ENCODE measurements at places on chromosomes 7 and 10.

DNA sequence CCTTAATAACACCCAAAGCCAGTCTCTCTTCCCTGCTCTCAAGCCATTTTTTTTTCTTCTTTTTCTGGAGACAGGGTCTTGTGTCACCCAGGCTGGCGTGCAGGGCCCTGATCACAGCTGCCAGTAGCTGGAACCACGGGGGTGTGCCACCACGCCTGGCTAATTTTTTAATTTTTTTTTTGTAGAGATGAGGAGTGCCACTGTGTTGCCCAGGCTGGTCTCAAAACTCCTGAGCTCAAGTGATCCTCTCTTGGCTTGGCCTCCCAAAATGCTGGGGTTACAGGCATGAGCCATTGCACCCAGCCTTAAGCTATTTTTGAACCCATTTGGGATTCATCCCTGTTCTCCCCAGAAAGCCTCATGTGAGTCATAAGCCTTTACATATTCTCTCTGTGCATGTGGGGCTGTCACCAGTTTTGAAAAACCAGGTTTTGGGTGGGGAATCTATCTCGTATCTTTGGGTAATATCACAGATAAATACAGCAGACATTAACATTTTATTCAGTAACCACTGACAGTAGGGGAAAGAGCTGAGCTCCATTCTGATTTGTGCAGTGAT lies 15.5 kb downstream of the ZNF487 start:
- no peak for DNase-seq

GRCh38 chr7:140901941-140902302 lies 22.8 kb downstream of the BRAF start:
- no peak for DNase-seq

DNA sequence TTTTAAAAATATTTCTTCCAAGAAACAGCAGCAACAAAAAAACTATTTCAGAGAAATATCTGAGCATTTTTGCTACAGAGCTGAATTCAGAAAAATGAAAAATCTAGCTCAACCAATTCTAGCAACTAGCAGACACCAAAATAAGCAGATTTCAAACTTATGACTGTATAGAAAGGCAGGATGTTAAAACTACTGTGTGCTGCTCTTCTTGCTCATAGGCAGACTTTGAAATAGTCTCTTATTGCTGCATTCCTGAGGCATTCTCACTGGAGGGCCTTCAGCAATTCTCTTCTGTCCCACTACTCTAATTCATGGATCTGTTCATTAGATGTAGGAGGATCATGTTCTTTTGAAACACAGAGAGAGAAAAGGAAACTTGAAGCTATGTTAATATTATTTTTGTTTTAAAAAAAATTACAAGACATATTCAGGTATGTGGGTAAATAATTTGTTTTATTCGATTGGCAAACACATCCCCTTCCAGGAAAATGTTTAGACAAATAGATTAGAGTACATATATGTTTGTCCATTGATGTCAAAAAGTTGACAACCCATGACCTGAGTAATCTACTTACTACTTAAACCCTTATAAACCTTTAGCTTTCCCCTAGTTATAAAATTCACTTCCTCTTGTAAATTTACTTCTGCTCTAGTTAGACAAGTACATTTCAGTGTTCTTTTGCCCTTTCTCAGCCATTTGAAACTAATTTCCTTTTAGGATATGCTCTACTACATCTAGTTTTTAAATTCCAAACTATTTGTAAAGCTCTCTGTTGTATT lies 428.2 kb upstream of the POT1 start:
- no peak for DNase-seq

- DNase-seq: no peak
Observed at GRCh38 chr7:91633013-91633441, 247.5 kb downstream of the MTERF1 start.

GRCh38 chr10:5243521-5243987 lies 46.9 kb downstream of the AKR1C4 start:
- no peak for DNase-seq

- DNase-seq: no peak
Observed at GRCh38 chr7:40799493-40800403, 664.9 kb downstream of the SUGCT start.

- DNase-seq: no peak
Observed at GRCh38 chr10:130171196-130171595, 35.0 kb downstream of the GLRX3 start.

DNA sequence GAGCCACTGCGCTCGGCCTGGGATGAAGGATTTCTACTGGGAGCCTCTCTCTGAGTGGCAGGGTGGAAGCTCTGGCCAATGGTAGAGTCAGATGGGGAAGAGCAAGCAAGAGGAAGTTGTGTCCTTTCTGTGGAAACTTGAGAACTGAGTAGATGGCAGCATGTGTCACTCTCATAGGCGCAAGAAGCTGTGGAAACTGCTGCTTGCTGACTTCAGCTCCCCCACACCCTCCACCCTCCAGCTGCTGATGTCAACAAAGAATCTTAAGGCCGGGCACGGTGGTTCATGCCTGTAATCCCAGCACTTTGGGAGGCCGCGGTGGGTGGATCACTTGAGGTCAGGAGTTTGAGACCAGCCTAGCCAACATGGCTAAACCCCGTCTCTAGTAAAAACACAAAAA lies 39.8 kb upstream of the SRGN start:
- no peak for DNase-seq

DNA sequence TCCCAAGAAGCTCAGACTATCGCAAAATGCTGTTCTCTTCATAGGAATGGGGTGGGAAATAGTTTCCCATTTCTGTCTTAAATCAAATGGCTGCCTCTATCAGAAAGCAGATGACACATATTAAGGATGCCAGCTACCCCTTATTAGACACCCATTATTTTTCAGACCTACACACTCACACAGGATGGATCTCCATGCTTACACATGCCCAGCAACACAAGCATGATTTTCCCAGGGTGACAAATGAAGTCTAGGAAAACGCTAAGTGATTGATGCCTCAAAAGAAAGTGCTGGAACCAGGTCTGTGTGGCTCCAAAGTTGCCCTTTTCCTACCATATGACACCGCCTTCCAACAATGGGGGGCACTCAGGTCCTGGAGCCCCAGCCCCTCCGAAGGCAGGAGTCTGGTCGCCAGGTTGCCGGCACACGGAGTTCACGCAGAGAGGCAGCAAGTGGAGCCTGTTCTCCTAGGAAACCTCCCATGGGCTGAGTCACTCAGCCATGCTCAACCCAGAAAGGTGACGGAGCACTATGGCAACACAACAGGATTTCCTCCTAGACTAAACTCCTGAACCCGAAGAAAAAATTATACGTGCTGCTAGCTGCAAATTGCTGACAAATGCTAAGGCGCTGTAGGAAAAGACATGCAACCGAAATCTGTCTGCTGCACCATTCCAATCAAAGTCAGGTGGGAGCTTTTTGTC lies 19.8 kb downstream of the VOPP1 start:
- no peak for DNase-seq

DNA sequence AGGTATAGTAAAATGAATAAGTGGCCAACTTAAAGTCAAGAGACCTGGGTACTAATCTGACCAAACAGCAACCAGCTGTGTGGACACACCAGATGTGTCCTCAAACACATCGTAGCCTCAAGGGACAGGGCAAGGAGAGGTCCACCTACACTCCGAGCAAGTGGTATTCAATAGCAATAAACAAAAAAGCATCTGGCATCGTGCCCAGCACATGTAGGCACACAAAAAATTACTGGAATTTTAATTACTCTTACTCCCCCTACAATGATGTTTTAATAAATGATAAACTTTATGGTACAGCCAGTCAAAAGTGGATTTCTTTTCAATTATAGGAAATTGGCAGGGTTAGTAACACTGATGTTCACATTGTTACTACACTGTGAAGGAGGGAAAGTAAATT lies 3.5 kb upstream of the RGS10 start:
- DNase-seq: no peak

GRCh38 chr10:44946205-44946604 lies 13.4 kb upstream of the RASSF4 start:
- DNase-seq: peak; percentile 41

DNA sequence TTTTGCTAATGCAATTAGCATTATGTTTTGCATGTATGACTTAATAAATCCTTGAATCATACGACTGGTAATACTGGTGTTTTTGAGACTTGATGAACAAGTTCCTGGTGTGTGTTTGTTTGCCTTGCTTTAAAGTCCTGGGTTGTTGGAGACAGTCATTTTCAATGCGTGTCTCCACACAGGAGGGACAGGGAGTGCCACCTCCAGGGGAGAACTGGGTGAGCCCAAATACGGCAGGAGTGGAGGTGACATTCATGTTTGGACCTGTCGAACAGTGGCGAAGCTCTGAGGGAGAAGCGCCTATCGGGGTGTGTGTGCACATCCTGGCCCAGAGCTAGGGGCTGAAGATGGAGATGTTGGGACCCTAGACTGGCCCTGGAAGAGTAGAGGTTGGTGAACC lies 43.8 kb downstream of the DAGLB start:
- DNase-seq: no peak

DNA sequence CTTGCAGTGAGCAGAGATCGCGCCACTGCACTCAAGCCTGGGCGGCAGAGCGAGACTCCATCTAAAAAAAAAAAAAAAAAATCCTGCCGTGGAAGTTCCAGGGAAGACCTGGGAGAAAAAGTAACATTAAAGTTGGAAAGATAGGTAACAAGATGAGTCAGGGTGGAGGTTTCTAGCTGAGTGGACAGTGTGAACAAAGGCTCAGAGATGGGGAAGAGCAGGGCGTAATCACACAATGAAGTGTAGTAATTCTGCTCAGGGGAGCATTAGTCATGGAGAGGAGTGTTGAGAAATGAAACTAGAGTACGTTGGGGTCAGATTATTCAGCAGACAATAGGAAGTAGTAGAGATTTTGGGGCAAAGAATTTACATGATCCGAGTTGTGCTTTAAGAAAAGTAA lies 21.6 kb upstream of the WASL start:
- DNase-seq: peak; percentile 81

DNA sequence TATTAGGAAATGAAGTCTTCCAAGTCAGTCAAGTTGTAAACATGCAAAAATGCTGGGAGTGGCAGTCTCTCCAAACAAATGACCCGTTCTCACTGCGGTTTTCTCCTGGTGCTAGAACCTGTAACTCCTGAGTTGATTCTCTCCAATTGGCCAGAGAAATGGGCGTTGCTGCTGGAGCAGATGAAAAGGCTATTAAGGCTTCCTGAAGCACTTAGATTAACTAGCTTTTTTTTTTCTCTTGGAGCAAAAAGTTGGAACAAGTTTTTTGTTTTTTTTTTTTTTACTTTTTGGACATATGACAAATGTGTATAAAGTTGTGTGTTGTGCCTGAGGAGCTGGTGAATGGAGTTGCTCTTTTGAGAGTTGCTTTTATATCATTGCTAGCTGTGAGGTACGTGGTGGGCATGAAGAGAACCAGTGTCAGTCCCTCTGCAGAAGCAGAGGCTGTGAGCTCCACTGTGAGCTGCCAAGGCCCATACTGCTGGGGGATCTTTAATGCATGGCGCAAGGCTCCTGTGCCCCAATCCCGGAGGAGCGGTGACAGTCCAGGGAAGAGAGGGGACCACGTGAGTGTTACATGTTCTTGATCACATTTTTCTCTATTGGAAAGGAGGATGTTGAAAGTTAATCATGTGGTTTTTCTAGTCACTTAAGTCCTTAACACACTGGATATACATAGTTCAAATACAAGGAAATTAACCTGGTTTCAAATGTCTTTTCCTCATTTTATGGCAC lies 393.6 kb upstream of the GALNT17 start:
- DNase-seq: no peak

DNA sequence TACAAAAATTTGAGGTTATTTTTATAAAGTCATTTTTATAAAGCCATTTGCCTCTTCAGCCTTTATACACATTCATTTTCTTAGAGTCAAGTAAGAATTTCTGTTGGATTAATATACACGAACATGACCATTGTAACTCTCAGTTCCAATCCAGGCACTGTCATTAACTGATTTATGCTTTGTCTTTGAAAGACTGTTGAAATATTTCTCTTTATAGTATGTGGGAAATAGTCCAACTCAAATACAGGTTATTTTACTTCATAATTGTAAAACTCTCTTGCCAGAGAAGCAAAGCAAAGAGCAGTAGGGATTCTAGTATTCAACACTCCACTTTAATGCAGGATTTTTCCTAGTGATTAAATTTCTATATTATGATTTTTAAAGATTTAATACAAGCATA lies 36.5 kb upstream of the PAPSS2 start:
- DNase-seq: no peak

DNA sequence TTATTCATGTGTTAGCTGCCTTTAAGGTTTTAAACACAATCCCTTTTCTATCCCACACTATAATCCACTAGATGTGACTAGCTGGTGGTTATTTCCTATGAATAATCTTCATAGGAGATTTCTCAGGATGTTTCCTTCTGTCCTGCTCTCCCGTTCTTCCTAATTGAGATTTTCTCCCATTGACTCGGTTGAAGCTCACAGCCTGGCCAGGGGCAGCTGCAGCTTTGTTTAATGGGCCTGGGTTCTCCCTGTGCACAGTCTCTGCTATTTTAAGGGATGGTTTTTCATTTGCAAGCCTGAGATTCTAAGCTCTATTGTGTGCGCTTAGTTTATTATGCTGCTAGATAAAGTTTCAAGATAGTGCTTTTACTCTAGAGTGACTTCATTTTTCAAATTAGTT lies 283.4 kb upstream of the AOAH start:
- DNase-seq: no peak

DNA sequence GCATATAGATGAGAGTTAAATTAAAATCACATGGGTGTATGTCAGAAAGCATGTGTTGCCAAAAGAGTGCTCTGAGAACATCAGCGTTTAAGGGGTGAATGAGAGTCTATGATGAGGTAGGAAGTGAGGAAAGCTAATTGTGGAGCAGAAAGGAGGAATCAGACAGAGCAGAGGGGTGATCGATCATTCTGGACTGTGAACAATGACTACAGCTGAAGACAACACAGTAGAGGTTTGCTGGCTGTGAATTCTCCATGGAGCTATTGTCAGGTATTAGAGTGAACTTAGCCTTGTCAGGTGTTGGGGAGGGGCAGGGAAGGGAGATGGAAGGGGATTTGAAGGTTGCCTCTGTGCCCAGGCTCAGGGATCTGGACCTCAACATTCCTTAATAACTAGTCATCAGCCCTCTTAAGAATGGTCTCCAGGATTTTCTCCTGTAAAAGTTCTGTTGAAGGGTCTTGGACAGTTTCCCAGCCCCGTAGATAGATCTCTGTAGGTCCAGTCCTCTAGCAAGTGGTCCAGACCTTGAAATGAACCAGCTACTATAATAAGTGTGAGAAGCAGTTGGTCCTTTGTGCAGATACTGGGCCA lies 57.1 kb downstream of the KIF5B start:
- no peak for DNase-seq

DNA sequence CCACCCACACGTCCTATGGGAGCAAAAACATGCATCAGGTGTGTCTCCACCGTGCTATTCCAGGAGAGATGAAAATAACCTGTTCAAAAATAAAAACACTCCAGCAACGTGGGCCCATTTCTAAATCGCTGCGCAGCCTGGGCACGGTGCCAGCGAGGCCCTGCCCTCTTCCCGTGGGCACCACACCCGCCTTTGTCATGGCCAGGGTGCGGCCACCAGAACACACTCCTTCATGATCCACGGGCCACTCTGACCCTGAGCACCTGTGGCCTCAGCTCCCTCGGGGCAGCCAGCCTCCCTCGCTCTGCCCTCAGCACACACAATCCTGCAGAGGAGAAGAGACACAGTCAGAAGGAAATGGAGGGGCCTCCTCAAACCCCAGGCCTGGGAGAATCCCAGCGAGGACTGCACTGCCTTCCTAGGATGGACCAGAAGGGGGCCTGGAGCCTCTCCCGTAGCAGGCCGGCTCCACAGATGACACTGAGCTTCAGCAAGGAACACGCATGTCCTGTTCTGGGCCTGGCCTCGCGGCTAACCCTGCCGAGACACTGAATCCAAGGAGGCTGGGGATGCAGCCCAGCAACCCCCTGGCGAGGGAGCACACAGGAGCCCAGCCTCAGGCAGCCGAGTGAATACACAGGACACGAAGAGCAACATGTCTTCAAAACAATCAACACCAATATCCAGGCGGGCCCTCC lies 169.0 kb downstream of the MAD1L1 start:
- DNase-seq: no peak

Measured in cardiac muscle cell (in vitro differentiated cells and primary cell).